Spinal cord (tissue), 10 donors: ENCODE measurements at places on chromosomes 11 and 22. TPM values are rescaled to one million over a fixed set of nuclear protein-coding genes. Genes with fewer than 3 reads are reported as not detected.

MMP3 gene
- not detected for polyA plus RNA-seq

C11orf91 gene
- not detected for polyA plus RNA-seq

NAALADL1 gene
- polyA plus RNA-seq = 8.1 TPM

OR52E8 gene
- not detected for polyA plus RNA-seq

C1QTNF4 gene
- polyA plus RNA-seq = 102 TPM

SCGB2A2 gene
- not detected for polyA plus RNA-seq

OR51B2 gene
- polyA plus RNA-seq = not detected

BATF2 gene
- polyA plus RNA-seq = 1.0 TPM

TMPRSS6 gene
- polyA plus RNA-seq = 0.13 TPM

SERPIND1 gene
- polyA plus RNA-seq = 70.4 TPM

CWC15 gene
- 114 TPM for polyA plus RNA-seq

OR8G5 gene
- polyA plus RNA-seq = not detected

PARVG gene
- 7.0 TPM for polyA plus RNA-seq

CRYAB gene
- polyA plus RNA-seq = 122 TPM

C22orf42 gene
- 4.0 TPM for polyA plus RNA-seq

ISX gene
- polyA plus RNA-seq = not detected

APOA1 gene
- 2.6 TPM for polyA plus RNA-seq

JAML gene
- polyA plus RNA-seq = 0.52 TPM
